Subcutaneous preadipocyte (primary cell): ENCODE measurements at places on chromosomes 7 and 10. TPM values are rescaled to one million over a fixed set of nuclear protein-coding genes. Genes with fewer than 3 reads are reported as not detected.

The TAS2R3 gene
- total RNA-seq, result 1.8 TPM in 2 replicates

The FAM25A gene
- total RNA-seq, result not detected in 2 replicates

The WEE2 gene
- not detected in 2 replicates for total RNA-seq

The FEZF1 gene
- total RNA-seq, result not detected in 2 replicates

The TMEM270 gene
- not detected in 2 replicates for total RNA-seq

The SDHAF3 gene
- total RNA-seq, result 15.1 and 17.4 TPM in 2 replicates

The TAS2R4 gene
- total RNA-seq, result 1.4 and 1.5 TPM in 2 replicates

The HOXA5 gene
- 6.5 and 9.9 TPM in 2 replicates for total RNA-seq

The MRC1 gene
- not detected in 2 replicates for total RNA-seq

The ERV3-1 gene
- total RNA-seq, result 6.8 and 8.5 TPM in 2 replicates

The HYAL4 gene
- total RNA-seq, result not detected in 2 replicates

The MUC12 gene
- not detected in 2 replicates for total RNA-seq

The TBC1D12 gene
- 10.7 and 12.7 TPM in 2 replicates for total RNA-seq

The MMD2 gene
- not detected in 2 replicates for total RNA-seq

The LBX1 gene
- not detected in 2 replicates for total RNA-seq

The CRPPA gene
- 1.1 and 1.2 TPM in 2 replicates for total RNA-seq

The MMP21 gene
- total RNA-seq, result 0.20 TPM in 1 of 2 replicates, not detected in the other

The INSIG1 gene
- total RNA-seq, result 295 and 428 TPM in 2 replicates

The FAM3C gene
- total RNA-seq, result 38.2 and 42.4 TPM in 2 replicates

The SPDYE5 gene
- not detected in 2 replicates for total RNA-seq

The EVX1 gene
- total RNA-seq, result not detected in 2 replicates

The TMEM178B gene
- total RNA-seq, result under 0.01 and 0.73 TPM in 2 replicates

The ANKRD1 gene
- 0.20 TPM in 1 of 2 replicates, not detected in the other for total RNA-seq

The RBP3 gene
- total RNA-seq, result not detected in 2 replicates

The GNGT1 gene
- total RNA-seq, result not detected in 2 replicates
